Foreskin melanocyte (primary cell): ENCODE measurements at places on chromosomes 2 and 18.

DNA sequence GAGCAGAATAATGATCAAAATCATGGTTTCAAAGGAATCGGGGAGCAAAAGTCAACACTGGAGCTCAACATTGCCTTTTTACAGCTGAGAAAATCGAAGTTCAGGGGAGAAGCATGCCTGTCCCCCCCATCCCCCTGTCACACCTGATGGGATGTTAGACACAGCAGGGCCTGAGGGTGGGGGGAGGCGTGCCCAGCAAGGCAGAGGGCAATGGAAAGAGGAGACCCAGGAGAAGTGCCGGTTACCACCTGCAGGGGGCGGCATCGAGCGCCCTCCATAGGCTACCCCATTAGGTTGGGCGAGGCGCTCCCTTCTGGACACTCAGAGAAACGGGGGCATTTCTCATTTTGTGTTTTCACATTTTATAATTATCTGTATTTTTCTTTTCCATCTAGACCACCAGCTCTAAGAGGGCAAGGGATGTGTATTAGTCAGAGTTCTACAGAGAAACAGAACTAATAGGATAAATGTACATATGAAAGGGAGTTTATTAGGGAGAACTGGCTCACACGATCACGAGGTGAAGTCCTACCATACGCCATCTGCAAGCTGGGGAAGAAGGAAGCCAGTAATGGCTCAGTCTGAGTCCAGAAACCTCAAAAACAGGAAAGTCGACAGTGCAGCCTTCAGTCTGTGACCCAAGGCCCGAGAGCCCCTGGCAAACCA is 271.3 kb downstream of the LRATD1 start:
- DNase-seq, result no peak

DNA sequence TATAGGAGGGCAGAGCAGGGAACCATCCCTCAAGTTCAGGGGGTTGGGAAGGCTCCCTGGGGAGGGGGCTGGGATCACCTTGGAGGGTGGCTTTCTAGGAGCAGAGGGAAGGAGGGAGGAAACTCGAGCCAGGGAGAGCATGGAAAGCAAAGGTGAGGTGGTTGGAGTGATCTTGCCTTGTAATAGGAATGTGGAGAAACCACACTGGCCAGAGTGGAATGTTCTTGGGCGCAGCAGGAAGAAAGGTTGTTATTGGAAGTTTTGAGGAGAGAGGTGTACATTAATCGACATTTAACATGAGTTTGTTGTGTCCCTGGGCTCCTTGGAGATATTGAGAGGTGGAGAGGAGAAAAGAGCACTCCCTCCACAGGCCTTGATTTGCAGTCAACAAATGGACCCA is 272.2 kb downstream of the PRKCE start:
- DNase-seq, result no peak

DNA sequence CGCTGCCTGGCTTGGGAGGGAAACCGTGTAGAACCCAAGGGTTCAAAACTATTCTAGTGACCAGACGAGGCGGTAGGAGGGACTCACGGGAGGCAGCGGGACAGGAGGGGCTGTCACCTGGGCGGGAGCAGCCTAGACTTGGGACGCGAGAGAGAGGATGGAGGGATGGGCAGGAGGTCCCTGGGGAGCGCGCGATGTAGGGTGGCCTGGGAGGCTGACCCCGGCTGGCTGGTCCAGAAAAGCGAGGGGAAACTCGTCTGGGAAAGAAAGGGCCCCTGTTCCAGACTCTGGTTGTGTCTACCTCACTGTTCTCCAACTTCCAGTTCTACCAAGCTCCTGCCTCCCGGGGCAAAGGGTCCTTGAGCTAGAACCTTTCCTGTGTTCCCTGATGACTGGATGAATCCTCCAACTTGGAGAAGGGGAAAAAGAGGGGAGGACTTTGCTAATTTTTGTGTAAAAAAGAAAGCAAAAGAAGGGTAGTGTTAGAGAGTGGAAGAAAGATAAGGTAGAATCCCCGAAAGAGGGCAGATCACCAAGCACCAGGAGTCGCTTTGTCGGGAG is 1.4 kb downstream of the DOK6 start:
- no peak for DNase-seq

GRCh38 chr18:75915941-75916623 is 488.6 kb upstream of the SMIM21 start:
- DNase-seq, result no peak

GRCh38 chr18:43961722-43962121 is 684.4 kb upstream of the SYT4 start:
- no peak for DNase-seq

DNA sequence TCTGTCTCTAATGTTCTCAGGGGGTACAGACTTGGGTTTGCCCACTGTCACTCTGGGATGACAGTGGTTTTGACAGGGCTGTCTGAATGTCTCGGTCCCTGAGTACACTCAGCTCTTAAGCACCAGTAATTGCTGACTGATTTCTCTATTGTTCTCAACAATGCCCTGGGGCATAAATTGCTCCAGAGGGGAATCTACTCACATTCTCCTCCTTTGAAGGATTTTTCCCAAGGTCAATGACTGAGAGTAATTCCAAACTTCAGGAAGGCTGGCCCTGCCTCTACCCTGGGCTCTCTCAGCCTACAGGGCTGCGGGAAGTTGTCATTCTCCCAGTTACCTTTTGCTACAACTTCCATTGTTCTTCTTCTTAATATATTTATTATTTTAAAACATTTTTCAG is 36.5 kb downstream of the MC2R start:
- DNase-seq, result no peak

DNA sequence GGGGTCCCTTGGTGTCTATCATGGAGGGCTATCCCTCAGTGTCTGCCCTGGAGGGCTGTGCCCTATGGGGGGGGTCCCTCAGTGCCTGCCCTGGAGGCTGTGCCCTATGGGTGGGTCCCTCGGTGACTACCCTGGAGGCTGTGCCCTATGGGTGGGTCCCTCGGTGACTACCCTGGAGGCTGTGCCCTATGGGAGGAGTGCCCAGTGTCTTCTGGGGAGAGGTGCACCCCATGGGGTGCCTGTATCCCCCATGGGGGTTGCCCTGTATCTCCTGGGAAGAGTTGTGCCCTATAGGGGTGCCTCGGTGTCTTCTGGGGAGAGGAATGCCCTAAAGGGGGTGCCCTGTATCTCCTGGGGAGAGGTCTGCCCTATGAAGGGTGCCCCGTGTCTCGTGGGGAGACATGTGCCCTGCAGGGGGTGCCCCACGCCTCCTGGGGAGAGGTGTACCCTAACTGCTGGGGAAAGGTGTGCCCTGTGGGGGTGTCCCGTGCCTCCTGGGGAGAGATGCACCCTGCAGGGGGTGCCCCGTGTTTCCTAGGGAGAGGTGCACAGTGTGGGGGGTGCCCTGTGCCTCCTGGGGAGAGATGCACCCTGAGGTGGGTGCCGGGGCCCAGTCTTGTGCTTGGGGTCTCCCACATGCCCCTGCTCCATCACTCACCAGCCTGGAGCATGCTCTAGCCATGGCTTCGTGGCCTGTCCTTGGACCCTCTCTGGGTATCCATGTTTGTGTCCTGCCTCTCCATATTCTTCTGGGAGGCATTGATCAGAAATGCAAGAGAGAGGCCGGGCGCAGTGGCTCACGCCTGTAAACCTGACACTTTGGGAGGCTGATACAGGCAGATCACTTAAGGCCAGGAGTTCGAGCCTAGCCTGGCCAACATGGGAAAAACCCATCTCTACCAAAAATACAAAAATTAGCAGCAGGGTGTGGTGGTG is 215.6 kb downstream of the HDAC4 start:
- no peak for DNase-seq

DNA sequence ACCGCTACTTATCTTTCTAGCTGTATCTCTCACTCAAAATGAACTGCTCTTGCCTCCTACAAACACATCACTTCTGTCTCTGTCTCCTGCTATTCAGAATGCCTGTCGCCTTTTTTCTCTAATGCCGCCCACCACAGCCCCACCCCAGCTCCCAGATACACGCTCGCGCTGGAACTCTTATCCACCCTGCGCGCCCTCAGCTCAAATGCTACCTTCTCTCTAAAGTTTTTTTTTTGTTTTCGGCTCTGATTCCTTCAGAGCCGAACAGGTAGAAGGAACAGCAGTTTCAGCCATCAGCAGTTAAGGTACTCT is 3.9 kb upstream of the SOS1 start:
- no peak for DNase-seq

GRCh38 chr2:230403746-230404145 is 12.3 kb upstream of the SP100 start:
- DNase-seq, result no peak

DNA sequence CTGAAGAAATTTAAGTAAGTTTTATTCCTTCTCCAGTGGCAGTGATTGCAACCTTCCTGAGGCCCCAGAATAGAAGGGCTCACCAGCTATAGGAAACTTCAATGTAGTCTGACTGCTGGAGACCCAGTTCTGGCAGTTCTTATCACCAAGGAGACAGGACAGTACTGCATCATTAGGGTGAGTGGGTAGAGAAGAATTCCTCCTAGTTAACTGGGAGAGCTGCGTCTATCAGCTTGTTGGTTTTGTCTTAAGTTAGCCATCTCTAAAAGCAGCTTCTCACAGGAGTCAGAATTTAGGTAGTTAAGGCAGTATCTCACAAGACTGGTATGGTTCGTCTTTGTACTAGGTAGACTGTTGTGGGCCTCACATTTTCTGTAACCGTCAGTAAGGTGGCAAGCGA is 3.3 kb upstream of the MSTN start:
- no peak for DNase-seq

GRCh38 chr2:156400706-156401678 is 35.2 kb upstream of the GPD2 start:
- DNase-seq, result peak; percentile 83

DNA sequence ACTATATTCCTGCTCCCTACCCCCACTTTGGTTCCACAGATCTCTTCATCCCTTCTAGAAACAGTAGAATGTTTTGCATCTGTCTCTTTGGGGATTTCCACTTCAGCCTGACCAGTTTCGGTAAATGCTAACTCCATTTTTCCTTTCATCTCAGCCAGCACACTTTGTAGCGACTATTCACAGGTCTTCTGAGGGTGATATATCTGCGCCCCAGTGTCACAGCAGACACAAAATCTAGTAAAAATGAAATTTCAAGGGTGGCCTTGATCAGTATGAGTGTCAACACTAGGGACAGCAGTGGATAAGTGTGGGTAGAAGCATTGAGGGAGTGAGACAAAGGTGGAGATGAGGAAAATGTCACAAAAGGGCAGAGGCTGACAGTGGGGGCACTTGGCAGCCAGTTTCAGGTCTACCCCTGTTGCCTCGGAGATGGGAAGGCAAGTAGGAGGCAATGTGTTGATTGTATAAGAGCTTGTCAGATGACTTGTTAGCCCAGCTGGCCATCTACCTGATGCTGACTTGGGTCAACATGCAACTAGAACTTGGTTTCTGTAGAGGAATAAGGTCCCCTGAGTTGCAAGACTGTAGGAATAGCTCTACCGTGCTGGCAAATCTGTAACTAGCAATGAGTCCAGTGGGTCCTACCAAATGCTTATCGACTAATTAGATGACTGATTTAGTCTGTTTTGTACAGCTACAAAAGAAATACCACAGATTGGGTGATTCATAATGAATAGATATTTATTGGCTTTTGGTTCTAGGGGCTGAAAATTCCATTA is 60.7 kb downstream of the CXCR4 start:
- DNase-seq, result no peak

- DNase-seq, result no peak
Observed at GRCh38 chr18:76977684-76978232, 154.8 kb downstream of the MBP start.

DNA sequence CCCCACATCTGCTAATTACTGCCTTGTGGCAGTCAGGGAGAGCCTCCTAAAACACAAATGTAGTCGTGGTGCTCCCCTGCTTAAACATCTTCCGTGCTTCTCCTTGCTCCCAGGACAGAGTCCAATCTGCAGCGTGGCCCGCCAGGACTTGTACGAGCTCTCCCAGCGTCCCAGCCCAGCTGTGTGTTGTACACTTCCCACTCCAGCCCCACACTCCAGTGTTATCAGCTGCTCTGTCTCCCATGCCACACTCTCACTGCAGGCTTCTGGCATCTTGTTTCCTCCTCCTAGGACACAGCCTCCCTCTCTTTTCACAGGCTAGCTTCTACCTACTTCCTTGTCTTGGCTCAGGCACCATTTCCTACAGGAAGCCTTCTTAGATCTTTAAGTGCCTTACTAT is 199.4 kb downstream of the ALPK2 start:
- DNase-seq, result no peak

DNA sequence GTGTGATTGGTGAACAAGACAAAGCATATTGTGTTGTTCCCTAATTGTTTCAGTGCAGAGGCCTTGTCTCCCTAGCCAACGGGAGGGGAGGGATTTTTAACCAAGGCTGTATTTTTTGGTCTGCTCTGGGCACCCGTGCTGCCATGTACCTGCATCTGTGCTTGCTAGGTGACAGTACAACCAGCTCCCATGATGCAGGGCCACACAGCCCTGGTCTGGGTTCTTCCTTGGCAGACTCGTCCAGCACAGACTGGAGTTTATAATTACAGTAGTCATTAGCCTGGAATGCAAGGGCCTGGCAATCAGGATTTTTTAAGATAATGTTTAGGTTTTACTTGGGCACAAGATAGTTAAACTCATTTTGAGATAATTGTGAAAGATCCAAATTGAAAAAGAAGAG is 36.4 kb downstream of the TCF7L1 start:
- no peak for DNase-seq

DNA sequence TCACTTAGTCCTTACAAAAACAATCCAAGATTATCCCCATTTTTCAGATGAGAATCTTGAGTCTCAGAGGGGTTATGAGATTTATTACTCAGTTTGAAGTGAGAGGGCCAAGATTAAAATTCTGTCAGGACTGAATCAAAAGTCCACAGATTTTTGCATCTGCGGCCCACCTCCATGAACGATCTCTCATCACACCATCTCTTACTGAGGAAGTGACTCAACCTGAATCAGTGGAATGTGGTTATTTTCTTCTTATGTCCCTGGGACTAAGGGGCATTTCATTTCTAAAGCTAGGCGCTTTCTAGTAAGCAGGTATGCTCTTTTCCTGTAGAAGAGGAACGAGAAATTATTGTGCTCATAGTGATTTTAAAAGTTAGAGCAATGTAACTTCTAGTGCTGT is 360.3 kb upstream of the SPHKAP start:
- DNase-seq, result no peak

DNA sequence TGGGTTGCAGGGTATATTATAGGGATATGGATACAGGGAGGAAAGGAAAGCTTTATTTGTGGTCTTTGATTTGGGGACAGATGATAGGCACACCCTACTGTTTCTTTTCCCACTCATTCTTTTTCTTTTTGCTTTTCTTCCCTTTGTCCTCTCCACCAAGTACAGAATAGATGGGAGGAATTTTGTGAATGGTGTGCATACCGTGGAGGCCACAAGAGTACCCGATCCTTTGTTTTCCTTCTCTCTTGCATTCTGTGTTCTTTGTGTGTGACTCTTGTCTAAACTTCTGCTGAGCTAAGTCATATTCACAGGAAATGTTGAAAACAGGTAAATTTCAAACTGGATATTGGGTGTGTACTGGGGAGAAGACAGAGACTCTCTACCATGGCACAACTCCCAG is 321.4 kb upstream of the SLC8A1 start:
- DNase-seq, result no peak

DNA sequence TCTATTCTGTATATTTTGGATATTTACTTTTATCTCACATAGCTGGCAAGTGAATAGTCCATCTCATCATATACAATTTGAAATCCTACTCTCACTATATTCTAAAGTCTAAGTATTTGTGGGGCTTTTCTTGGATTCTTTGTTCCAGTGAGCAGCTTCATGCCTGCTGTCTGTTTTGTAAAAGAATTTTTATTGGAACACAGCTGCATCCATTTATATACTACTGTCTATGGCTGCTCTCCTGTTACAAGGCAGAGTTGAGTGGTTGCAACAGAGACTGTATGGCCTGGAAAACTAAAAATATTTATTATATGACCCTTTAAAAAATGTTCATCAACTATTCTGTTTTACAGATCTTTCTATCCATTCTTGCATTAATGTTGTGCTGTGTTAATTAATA is 193.3 kb upstream of the KLHL14 start:
- no peak for DNase-seq

- DNase-seq, result no peak
Observed at GRCh38 chr2:128384446-128384845, 65.8 kb upstream of the HS6ST1 start.
